ENCODE measurements at places on chromosomes 16 and 17. TPM values are rescaled to one million over a fixed set of nuclear protein-coding genes. Genes with fewer than 3 reads are reported as not detected.

Gene TSPOAP1
- 17.8 TPM for total RNA-seq

DNA sequence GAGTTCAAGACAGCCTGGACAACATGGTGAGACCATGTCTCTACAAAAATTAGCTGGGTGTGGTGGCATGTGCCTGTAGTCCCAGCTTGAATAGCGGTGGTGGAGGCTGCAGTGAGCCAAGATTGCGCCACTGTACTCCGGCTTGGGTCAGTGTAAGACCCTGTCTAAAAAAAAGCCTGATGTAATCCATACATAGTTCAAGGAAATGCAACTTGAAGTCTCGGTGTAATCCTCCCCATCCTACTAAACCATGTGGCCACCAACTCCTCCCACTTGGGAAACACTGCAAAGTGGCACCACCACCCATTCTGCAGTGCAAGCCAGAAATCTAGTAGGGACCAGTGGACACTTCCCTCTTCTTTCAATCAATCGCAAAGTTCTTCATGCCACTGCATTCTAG lies 5.4 kb upstream of the KPNB1 start:
- no peak for DNase-seq

Gene PIRT
- not detected for total RNA-seq

Gene PLA2G10
- not detected for total RNA-seq

Measured in CD4-positive, alpha-beta T cell (primary cell).